ENCODE measurements at places on chromosomes 11 and 22.

DNA sequence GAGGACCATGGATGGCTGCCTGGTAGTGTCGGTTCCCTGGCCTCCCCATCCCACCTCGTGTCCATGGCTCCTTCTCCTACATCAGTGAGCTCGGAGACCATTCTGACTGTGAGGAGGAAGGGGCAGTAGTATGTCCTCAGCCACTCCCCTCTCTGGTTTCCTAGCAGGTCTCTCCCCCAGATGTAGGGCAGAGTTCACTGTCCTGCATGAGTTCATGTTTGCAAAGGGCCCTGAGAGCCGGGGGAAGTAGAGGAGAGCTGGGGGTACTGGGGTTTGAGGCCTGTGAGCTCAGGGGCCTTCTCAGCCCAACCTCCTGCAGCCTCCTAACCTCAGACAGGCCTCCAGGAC lies 18.4 kb upstream of the ST3GAL4 start:
- no peak for DNase-seq

GRCh38 chr11:7890417-7891172 lies 40.5 kb downstream of the OR10A6 start:
- no peak for DNase-seq

- DNase-seq, result no peak
Observed at GRCh38 chr11:112929432-112929831, 31.8 kb upstream of the NCAM1 start.

GRCh38 chr11:20161230-20161918 lies 1.1 kb upstream of the DBX1 start:
- DNase-seq, result peak; percentile 77

- DNase-seq, result peak; percentile 83
Observed at GRCh38 chr11:123580557-123581275, 73.7 kb downstream of the SCN3B start.

All from BE2C (cell line).